Astrocyte (in vitro differentiated cells and primary cell): ENCODE measurements at places on chromosomes 4 and X. TPM values are rescaled to one million over a fixed set of nuclear protein-coding genes. Genes with fewer than 3 reads are reported as not detected.

GRCh38 chrX:54415534-54416350 lies 24.5 kb upstream of the TSR2 start:
- no peak overlapping the region for H3K27ac ChIP-seq
- no peaks in the 10 kb centered on the region for H3K36me3 ChIP-seq
- DNase-seq = peak; percentile 36

- no peak for DNase-seq
- no peaks in the 10 kb centered on the region for H3K36me3 ChIP-seq
- no peak overlapping the region for H3K4me3 ChIP-seq
These were observed 1.2 kb downstream of the SULT1B1 start for GRCh38 chr4:69759189-69759604.

DNA sequence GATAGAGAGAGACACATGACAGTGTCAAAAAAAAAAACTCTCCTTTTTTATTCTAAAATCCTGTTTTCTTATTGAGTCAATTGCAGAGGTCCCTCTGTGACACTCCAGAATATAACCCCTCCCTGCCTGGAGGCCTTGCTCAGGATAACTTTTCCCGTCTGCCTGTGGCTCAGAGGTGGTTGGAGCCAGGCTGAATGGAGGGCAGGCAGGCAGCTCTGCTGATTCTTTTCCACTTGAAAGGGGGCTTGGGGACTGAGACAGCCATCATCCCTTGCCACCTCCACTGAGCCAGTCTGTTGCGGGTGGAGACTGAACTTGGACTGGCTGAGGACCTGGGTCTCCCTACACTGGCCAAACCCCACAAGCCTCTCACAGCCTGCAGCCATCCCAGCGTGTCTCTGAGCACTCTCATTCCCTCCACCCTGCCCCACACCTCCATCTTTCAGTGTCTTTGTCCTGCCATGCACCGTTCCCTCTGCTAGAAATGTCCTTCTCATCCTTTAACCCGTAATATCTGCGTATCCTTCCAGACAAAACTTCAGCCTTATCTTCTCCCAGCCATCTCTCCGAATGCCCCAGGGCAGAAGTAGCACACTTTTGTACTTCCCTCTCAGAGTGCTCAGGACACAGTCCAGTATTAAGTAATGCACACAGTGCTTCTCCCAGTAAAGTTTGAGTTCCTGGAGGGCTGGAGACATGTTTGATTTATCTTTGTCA lies 139.9 kb downstream of the CHIC2 start:
- no peaks in the 10 kb centered on the region for H3K27me3 ChIP-seq
- no peaks in the 10 kb centered on the region for H3K4me1 ChIP-seq

DNA sequence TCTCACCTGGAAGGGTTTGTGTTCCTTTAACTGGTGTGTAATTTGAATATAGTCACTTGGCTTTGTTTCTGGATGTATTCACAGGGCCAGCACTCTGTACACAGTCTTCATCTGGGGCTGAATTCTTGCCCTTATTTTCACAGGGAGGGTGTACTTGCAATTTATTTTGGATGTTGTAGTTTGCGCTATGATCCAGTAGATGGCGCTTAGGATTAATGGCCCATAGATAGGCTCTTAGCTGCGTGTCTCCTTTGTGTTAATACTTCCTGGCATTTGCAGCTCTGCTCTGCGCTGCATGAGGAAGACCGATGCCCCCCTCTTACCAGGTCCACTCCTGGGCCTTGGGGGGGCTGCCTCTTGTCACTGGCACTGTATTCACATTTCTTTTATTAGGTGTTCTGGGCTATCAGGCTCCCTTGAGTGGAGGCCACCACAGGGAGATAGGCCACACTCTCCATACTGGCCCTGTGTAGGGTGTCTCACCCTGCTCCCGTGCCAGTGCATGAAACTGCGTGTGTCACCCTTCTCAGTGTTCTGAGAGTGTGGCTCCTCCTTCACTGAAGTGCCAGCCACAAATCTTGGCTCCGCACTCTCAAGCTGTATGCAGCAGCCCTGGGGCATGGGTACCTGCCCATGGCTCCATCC lies 562.2 kb downstream of the ZIC3 start:
- no peaks in the 10 kb centered on the region for H3K27me3 ChIP-seq
- no peak overlapping the region for H3K27ac ChIP-seq
- H3K4me3 ChIP-seq = no peak overlapping the region
- H3K36me3 ChIP-seq = no peaks in the 10 kb centered on the region

- H3K27me3 ChIP-seq = no peaks in the 10 kb centered on the region
- no peak for DNase-seq
- H3K36me3 ChIP-seq = no peaks in the 10 kb centered on the region
- no peaks in the 10 kb centered on the region for H3K4me1 ChIP-seq
- no peak overlapping the region for H3K27ac ChIP-seq
These were observed 27.5 kb upstream of the PLCXD1 start for GRCh38 chrX:253451-254297.

- H3K27ac ChIP-seq = no peak overlapping the region
- DNase-seq = no peak
- no peaks in the 10 kb centered on the region for H3K4me1 ChIP-seq
- H3K27me3 ChIP-seq = no peaks in the 10 kb centered on the region
These were observed 3.7 kb downstream of the PDE6B start for GRCh38 chr4:628821-629635.

DNA sequence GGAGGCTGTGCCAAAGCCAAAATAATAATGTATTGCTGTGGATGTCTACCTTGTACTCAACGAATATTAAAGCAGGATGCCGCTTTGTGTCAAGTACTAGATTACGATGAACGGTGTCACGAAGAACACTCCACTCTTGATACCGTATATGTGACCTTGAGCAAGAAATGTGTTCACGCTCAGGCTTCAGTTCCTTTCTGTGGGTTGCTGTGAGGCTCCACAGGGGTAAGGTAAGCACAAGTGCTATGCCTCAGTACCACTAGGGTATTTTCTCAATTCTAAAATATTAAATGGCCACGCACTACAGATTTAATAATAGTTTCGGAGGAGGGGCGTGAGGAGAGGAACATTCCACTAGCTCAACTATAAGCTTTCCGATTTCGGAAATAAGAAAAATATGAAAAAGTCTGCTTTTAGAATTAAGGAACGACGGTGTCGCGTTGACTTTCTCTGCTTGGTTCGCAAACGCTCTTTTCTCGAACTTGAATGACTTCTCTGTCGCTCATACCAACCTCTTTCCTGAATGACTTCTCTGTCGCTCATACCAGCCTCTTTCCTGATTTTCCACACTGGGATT lies 607 bp upstream of the SCOC start:
- no peak for DNase-seq
- peaks cover 23% of the 10 kb centered on the region for H3K4me1 ChIP-seq
- H3K36me3 ChIP-seq = no peaks in the 10 kb centered on the region
- peak overlapping the region; percentile 90 for H3K4me3 ChIP-seq

GRCh38 chr4:105710012-105710600 lies 1.5 kb downstream of the GSTCD start:
- H3K36me3 ChIP-seq = no peaks in the 10 kb centered on the region
- H3K27ac ChIP-seq = no peak overlapping the region
- peaks cover 12% of the 10 kb centered on the region for H3K4me1 ChIP-seq
- DNase-seq = no peak
- H3K27me3 ChIP-seq = no peaks in the 10 kb centered on the region
- H3K4me3 ChIP-seq = peak overlapping the region; percentile 95

DNA sequence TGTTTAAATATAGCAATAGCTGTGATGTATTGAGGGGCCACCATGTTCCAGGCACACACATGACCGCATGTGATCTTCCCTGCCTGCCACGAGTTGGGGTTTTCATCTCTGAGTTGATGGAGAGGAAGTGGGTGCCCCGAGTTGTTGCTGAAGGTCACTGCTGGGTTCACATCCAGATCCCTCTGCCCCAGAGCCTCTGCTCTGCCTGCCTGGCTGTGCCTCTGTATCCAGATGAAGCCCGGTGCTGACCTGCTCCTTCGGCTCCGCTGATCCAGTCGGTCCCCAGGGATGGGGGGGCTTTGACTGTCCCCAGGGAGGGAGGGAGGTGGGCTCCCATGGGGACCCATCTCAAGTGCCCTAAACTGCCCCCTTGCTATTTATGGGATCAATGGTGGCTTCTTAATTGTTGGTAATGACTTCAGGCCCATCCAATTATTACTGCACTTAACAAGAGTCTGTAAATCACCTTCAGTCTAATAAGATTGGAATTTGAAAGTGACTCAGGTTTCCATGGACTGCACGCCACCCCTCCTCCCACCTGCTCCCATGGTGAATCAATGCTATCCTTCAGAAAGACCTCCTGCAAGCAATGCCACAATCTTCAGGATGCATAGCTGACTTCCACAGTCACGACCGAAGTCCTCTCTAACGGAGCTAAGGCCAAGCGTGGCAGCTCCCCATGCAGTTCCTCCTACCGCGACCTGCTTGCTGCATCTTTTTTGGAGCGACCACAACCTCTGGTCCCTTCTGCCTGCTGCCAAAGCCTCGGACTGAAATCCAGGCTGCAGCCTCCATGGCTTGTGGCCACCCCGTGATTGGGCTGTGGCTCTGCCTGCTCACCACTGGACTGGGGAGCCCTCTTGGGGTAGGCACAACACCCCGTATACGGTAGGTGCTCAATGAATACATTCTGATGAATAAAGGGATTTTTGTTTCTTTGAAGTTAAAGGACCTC lies 73.1 kb downstream of the CPZ start:
- H3K27ac ChIP-seq = no peak overlapping the region
- no peak overlapping the region for H3K4me3 ChIP-seq
- no peaks in the 10 kb centered on the region for H3K36me3 ChIP-seq
- H3K4me1 ChIP-seq = no peaks in the 10 kb centered on the region
- DNase-seq = no peak

DNA sequence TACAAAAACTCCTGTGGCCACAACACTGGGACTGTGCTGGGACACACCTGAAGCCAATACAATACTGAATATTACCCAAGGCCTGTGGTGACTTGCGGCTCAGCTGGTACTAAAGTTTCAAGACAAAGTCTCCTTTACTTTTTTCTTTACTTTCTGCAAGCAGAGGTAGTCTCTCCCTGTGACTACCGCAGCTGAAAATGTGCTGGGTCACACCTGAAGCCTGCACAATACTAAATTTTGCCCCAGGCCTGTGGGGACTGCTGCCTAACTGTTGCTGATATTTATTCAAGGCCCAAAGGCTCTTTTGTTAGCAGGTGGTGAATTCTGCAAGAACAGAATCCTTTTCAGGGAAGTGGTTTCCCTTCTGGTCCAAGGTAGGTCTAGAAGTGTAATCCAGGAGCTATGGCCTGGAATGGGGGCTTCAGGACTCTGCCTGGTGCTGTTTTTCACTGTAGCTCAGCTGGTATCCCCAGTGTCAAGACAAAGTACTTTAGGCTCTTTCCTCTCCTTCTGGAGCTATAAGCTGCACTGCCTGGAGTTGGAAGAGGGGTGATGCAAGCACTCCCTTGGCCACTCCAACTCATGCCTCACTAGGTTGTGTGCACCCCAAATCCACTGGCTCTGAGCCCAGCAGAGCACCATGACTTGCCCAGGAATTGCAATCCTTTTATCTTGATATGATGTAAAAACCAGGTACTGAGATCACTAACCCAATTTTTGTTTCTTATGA lies 489.4 kb downstream of the TECRL start:
- no peak overlapping the region for H3K27ac ChIP-seq
- no peak for DNase-seq
- no peak overlapping the region for H3K4me3 ChIP-seq
- no peaks in the 10 kb centered on the region for H3K27me3 ChIP-seq

GRCh38 chrX:80576806-80577533 lies 156.7 kb downstream of the TENT5D start:
- no peaks in the 10 kb centered on the region for H3K27me3 ChIP-seq
- no peak overlapping the region for H3K27ac ChIP-seq
- no peak overlapping the region for H3K4me3 ChIP-seq
- H3K4me1 ChIP-seq = no peaks in the 10 kb centered on the region
- H3K36me3 ChIP-seq = no peaks in the 10 kb centered on the region

DNA sequence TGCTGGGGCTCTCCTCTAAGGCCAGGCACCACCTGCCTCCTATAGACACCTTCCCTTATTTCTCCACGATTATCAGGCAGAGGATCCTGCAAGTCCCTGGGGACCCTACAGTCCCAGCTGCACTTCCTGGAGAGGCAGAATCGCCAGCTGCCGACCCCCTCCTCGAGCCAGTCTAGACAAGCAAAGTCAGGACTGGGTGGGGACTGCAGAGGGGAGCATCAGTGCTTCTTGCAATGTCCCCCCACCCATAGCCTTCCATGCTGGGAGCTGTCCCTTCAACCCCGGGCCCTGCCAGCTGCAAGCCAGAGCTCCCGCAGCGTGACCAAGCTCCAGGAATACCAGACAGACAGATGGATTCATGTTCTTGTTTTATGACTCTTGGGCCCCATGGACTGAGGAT lies 1.4 kb upstream of the CRMP1 start:
- peaks cover 4% of the 10 kb centered on the region for H3K4me1 ChIP-seq
- no peak overlapping the region for H3K27ac ChIP-seq
- no peak overlapping the region for H3K4me3 ChIP-seq
- no peak for DNase-seq
- H3K36me3 ChIP-seq = no peaks in the 10 kb centered on the region
- peaks cover 65% of the 10 kb centered on the region for H3K27me3 ChIP-seq

DNA sequence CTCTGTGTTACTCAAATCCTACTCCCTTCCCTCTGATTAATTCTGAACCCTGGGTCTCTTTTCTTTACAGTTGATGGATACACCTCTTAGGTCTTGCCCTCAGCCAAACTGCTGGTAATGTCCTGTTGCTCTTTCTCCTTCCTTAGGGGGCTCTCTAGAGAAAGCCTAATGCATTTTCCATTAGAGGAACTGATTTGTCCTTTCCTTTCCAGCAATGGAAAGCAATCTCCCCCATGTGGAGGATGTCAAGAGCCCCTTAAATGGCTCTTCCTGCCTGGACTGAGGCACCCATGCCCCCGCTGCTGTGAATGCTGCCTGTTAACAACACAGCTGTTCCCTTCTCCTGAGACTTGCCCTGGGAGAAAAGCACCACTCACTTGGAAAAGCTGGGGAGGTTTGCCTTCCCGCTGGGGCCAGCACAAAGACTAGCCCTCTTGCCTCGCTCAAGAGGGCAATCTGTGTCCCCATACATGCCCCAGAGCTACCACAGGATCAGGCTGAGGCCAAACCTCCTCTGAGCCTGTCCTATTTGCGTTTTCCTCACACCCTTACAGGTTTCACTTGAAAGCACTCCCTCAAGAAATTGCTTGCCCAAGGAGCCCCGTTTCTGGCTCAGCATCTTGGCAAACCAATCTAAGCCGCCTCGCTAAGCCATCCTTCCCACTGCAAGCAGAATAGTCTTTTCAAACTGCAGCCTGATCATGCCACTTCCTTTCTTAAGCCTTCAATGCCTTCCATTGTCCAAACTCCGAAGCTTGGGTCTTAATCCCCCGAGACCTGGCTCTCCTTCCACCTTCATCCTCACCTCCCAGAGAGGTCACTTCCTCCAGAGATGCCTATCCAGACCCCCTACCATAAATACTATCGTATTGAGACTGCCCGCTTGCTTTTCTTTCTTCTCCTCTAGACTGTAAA lies 23.2 kb upstream of the SMIM20 start:
- DNase-seq = no peak
- no peak overlapping the region for H3K4me3 ChIP-seq
- H3K27me3 ChIP-seq = no peaks in the 10 kb centered on the region
- H3K36me3 ChIP-seq = no peaks in the 10 kb centered on the region
- no peak overlapping the region for H3K27ac ChIP-seq

- DNase-seq = peak; percentile 66
- no peaks in the 10 kb centered on the region for H3K36me3 ChIP-seq
- no peaks in the 10 kb centered on the region for H3K27me3 ChIP-seq
- H3K4me1 ChIP-seq = no peaks in the 10 kb centered on the region
- H3K4me3 ChIP-seq = no peak overlapping the region
These were observed 77.5 kb downstream of the AREG start for GRCh38 chr4:74522251-74522991.

Gene DDX53
- total RNA-seq = not detected in 2 replicates

Gene TMPRSS11E
- total RNA-seq = 0.41 TPM in 1 of 2 replicates, not detected in the other

Gene PCDH10
- 9.1 and 12.5 TPM in 2 replicates for total RNA-seq

Gene SPANXN4
- not detected in 2 replicates for total RNA-seq

Gene SMS
- total RNA-seq = 134 and 187 TPM in 2 replicates

Gene XAGE1A
- total RNA-seq = not detected in 2 replicates

Gene OTUD5
- total RNA-seq = 56.1 and 62.5 TPM in 2 replicates

Gene CLNK
- total RNA-seq = not detected in 2 replicates

Gene FAM149A
- 1.2 and 1.7 TPM in 2 replicates for total RNA-seq

Gene FMR1
- 45.6 and 45.9 TPM in 2 replicates for total RNA-seq

Gene GDPD2
- not detected in 2 replicates for total RNA-seq

Gene UGT2B15
- not detected in 2 replicates for total RNA-seq
